Activated CD4-positive, CD25-positive, alpha-beta regulatory T cell (primary cell): ENCODE measurements at places on chromosomes 1 and 21.

DNA sequence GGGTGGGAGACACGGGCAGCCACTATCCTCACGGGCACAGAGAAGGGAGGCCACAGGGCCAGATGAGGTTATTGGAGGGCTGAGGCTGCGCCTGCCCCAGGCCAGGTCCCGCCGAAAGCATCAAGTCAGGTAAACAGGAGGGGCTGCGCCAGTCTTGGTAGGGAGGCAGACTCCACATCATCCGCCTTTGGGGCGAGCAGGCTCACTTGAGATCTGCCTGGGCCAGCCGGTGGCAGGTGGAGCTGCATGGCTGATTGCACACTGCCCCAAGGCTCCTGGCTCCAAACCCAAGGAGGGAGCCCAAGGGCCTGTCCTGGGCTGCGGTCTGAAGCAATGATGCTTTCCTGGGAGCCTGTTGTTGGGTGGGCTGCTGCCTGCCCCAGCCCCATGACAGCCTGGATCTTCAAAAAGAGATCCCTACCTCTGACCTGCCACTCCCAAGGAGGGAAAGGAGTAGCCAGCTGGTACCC is 4.6 kb downstream of the SMIM1 start:
- no peak for DNase-seq

- DNase-seq, result no peak
These were observed 191.9 kb downstream of the RRAGC start for GRCh38 chr1:38667626-38668025.

- no peak for DNase-seq
These were observed 20.9 kb upstream of the RAB4A start for GRCh38 chr1:229249854-229250644.

DNA sequence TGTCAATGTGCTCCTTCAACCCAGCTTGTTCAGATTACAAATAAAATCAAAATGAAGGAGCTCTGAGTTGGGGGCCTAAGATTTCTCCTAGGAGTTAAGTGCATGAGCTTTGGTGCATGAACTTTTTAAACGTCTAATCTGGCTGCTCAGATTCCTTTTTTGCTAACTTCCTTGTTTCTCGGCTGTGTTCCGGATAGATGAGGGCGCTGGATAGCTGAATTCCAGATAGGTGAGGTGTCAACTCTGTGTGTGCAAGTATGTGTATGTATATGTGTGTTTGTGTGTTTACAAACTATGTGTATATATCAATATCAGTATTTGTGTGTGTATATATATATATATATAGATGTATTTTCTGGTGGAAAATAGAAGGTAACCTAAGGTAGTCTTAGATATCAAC is 37.5 kb upstream of the RCAN3 start:
- no peak for DNase-seq

DNA sequence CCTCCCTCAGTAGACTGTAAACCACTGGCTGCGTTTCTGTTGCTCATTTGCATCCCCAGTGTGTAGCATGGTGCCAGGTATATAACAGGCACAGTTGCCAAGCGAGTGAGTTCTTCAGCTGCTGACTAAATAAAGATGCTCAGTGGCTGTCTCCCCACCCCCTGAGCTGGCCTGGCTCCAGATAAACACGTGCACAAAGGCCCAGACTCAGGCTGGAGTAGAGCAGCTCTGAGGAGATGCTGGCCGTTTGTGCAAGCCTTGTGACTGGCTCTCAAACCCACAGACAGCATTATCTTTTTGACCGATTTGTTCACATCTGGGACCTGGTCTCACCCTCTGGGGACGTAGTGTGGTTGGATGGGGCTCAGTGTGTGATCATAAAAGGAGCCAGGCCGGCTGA is 7.1 kb downstream of the CHRNB2 start:
- DNase-seq, result no peak

GRCh38 chr1:234585330-234586055 is 24.5 kb downstream of the IRF2BP2 start:
- DNase-seq, result no peak
